ENCODE measurements at places on chromosomes 6 and 20.

- no peak overlapping the region for H3K27ac ChIP-seq
- H3K4me1 ChIP-seq = peaks cover 28% of the 10 kb centered on the region
- no peak for DNase-seq
Observed at GRCh38 chr6:154878871-154879491, 116.1 kb upstream of the TIAM2 start.

GRCh38 chr20:36491901-36492617 lies 49.3 kb upstream of the MYL9 start:
- H3K4me1 ChIP-seq = peaks cover 30% of the 10 kb centered on the region
- no peak for DNase-seq
- no peak overlapping the region for H3K4me3 ChIP-seq
- peaks cover 20% of the 10 kb centered on the region for H3K36me3 ChIP-seq
- H3K27ac ChIP-seq = peak overlapping the region; percentile 70

GRCh38 chr6:100300221-100300736 lies 164.4 kb downstream of the SIM1 start:
- H3K4me1 ChIP-seq = peaks cover 14% of the 10 kb centered on the region
- no peak overlapping the region for H3K27ac ChIP-seq
- no peak overlapping the region for H3K4me3 ChIP-seq

GRCh38 chr20:6711951-6712649 lies 55.4 kb upstream of the BMP2 start:
- no peak overlapping the region for H3K27ac ChIP-seq
- H3K27me3 ChIP-seq = no peaks in the 10 kb centered on the region
- no peaks in the 10 kb centered on the region for H3K36me3 ChIP-seq
- DNase-seq = no peak

- H3K27ac ChIP-seq = no peak overlapping the region
- H3K36me3 ChIP-seq = peaks cover 8% of the 10 kb centered on the region
- H3K4me1 ChIP-seq = peaks cover 28% of the 10 kb centered on the region
Observed at GRCh38 chr6:170134031-170134470, 156.8 kb downstream of the DLL1 start.

DNA sequence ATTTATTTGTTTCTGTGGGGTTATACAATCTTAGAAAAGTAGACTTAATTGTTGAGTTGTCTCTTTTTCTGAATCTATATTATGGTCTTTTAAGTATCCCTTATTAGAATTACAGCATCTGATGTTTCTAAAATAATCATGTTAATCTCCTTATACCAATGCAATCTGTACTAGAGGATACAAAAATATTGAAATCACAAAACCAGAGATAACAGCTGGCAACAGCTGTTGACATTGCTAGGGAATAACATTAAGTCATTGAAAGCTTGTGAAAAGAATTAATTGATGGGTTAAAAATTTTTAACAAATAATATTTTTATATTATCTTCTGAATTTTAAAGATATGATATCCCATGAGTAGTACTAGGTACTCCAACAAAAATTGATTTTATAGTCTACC lies 162.6 kb downstream of the COL19A1 start:
- H3K4me3 ChIP-seq = no peak overlapping the region
- no peaks in the 10 kb centered on the region for H3K4me1 ChIP-seq
- no peak overlapping the region for H3K27ac ChIP-seq
- peaks cover 6% of the 10 kb centered on the region for H3K27me3 ChIP-seq

GRCh38 chr6:39421383-39422225 lies 99.1 kb upstream of the KCNK16 start:
- no peak overlapping the region for H3K27ac ChIP-seq
- no peak for DNase-seq
- no peaks in the 10 kb centered on the region for H3K36me3 ChIP-seq
- no peaks in the 10 kb centered on the region for H3K4me1 ChIP-seq

DNA sequence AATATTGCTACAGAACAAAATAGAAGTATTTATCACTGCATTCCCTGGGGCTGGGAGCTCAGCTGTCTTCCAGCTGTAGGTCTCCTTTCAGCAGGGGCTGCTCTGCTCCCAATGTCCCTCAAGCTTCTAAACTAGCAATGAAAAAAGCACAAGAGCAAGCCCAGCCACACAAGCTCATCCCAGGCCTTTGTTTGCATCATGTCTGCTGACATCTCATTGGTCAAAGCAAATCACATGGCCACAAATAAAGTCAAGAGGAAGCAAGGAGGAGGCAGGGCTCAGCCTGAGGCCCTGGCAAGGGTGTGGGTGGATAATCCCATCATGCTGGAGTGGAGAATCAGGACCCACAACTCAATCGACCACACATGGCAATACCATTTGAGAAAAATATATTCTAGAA lies 2.2 kb upstream of the BFSP1 start:
- peaks cover 20% of the 10 kb centered on the region for H3K4me1 ChIP-seq
- DNase-seq = no peak
- H3K36me3 ChIP-seq = no peaks in the 10 kb centered on the region
- no peak overlapping the region for H3K4me3 ChIP-seq
- peaks cover 18% of the 10 kb centered on the region for H3K27me3 ChIP-seq

DNA sequence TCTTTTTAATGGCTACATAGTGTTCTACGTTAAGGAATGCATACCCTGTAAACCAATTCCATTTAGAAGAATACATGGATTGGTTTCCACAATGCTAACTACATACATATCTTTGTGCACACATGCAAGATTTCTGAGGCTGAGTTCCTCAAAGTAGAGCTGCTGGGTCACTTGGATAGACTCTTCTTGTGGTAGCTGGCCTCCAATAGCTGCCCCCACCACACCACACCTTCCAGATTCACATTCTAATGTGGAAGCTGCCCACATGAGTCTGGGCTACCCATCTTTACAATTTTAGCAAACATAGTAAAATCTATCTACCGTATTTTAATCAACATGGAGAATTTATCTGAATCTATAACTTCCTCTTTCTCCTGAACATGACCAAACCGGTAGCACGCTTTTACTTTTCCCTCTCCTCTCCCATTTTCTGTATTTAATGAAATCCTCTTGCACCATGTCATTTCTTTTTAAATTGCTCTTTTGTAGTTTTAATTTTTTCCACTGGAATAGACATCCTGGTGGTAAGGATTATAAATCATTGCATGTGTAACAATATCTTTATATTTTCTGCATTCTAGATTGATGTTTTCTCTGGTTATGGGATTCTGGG lies 74.7 kb upstream of the CITED2 start:
- H3K27me3 ChIP-seq = peaks cover under 1% of the 10 kb centered on the region
- no peak for DNase-seq
- H3K4me3 ChIP-seq = no peak overlapping the region

- no peak for DNase-seq
- no peaks in the 10 kb centered on the region for H3K27me3 ChIP-seq
- H3K36me3 ChIP-seq = peaks cover 18% of the 10 kb centered on the region
- no peak overlapping the region for H3K4me3 ChIP-seq
- no peak overlapping the region for H3K27ac ChIP-seq
- no peaks in the 10 kb centered on the region for H3K4me1 ChIP-seq
Observed at GRCh38 chr20:13041574-13042457, 33.0 kb downstream of the SPTLC3 start.

- H3K27me3 ChIP-seq = no peaks in the 10 kb centered on the region
- DNase-seq = no peak
- no peak overlapping the region for H3K27ac ChIP-seq
- H3K4me1 ChIP-seq = no peaks in the 10 kb centered on the region
Observed at GRCh38 chr6:82217018-82217586, 30.4 kb downstream of the IBTK start.

DNA sequence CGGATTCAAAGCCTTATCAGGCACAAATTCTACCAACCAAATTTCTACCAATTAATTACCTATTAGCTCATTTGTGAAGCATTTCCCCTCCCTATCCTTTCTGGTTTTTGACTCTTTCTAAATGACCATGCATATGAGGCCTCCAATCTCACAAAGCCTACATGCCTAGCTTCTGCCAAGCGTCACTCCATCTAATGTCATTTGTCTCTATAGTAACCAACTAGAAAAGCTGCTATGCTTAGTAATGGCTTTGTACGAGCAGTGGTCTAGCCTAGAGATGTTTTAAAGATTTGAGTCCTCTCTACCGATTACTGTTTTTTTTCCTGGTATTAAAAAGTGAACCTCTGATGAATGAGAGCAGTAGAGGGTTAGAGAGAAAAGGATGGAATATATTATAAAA lies 4.8 kb upstream of the ASF1A start:
- H3K27me3 ChIP-seq = peaks cover 4% of the 10 kb centered on the region
- H3K36me3 ChIP-seq = peaks cover 28% of the 10 kb centered on the region
- H3K27ac ChIP-seq = no peak overlapping the region
- H3K4me1 ChIP-seq = peaks cover 21% of the 10 kb centered on the region
- no peak overlapping the region for H3K4me3 ChIP-seq

GRCh38 chr6:86016567-86016966 lies 373.9 kb upstream of the SYNCRIP start:
- H3K27ac ChIP-seq = no peak overlapping the region
- no peak overlapping the region for H3K4me3 ChIP-seq
- peaks cover 5% of the 10 kb centered on the region for H3K4me1 ChIP-seq

GRCh38 chr20:43749734-43750294 lies 23.0 kb upstream of the GTSF1L start:
- H3K27ac ChIP-seq = no peak overlapping the region
- no peak overlapping the region for H3K4me3 ChIP-seq
- peaks cover 8% of the 10 kb centered on the region for H3K4me1 ChIP-seq
- peak; percentile 98 for DNase-seq
- peaks cover 21% of the 10 kb centered on the region for H3K27me3 ChIP-seq
- H3K36me3 ChIP-seq = no peaks in the 10 kb centered on the region

GRCh38 chr20:842547-842940 lies 9.0 kb downstream of the FAM110A start:
- H3K27ac ChIP-seq = no peak overlapping the region
- peaks cover 24% of the 10 kb centered on the region for H3K4me1 ChIP-seq
- DNase-seq = no peak
- peaks cover 7% of the 10 kb centered on the region for H3K36me3 ChIP-seq

DNA sequence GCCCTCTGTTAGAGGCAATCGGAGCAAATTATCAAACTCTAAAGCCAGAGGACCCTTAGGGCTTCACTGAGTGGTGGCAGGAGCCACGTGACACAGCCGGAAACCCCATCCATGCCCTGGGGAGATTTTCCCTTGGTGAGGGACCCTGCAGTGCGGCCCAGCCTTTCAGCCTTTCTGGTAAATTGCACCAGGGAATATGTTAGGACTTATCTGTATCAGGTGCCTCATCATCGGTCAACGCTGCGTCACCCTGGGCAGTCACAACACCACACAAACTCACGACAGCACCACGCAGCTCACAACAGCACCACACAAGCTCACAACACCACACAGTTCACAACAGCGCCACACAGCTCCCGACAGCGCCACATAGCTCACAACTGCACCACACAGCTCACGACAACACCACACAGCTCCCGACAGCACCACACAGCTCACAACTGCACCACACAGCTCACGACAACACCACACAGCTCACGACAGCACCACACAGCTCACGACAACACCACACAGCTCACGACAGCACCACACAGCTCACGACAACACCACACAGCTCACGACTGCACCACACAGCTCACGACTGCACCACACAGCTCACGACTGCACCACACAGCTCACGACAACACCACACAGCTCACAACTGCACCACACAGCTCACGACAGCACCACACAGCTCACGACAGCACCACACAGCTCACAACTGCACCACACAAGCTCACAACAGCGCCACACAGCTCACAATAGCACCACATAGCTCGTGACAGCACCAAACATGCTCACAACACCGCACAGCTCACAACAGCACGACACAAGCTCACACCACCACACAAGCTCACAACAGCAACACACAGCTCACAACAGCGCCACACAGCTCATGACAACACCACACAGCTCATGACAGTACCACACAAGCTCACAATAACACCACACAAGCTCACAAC lies 199.0 kb downstream of the DLL1 start:
- H3K27ac ChIP-seq = no peak overlapping the region
- no peak for DNase-seq
- no peaks in the 10 kb centered on the region for H3K36me3 ChIP-seq

GRCh38 chr6:158086504-158087223 lies 81.4 kb downstream of the SERAC1 start:
- H3K27me3 ChIP-seq = peaks cover 4% of the 10 kb centered on the region
- H3K27ac ChIP-seq = peak overlapping the region; percentile 49
- H3K4me3 ChIP-seq = no peak overlapping the region
- peaks cover 14% of the 10 kb centered on the region for H3K36me3 ChIP-seq
- no peak for DNase-seq

DNA sequence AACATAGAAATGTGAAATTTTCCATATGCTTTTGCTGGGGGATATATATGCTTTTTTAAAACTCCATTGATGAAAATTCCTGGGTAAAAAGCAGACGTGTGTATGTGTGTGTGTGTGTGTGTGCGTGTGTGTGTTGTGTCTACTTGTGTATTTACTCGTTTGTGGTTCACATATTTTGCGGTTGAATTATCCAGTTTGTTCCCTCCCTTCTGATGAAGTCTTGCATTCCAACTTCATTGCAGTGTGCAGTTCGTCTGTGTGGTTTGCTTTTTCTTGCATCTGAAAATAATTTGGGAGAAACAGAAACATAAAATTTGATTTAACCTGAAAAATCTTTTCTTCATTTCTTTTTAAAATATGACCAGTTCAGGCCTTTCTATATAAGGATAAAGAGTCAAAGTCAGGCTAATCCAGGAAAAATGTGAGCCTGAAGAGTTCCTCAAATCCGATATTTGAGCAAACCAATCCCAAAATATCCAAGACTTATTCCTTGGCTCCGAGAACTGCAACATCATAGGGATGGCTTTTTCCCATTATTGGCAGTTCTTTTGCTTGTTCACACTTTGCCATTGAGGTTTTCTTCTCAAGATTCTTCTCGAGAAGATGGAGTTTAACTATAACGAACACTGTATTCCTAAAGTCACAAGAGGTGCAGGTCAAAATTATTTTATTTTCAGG lies 202.2 kb upstream of the CCN2 start:
- peaks cover 7% of the 10 kb centered on the region for H3K27me3 ChIP-seq
- no peak for DNase-seq
- no peaks in the 10 kb centered on the region for H3K4me1 ChIP-seq
- H3K4me3 ChIP-seq = no peak overlapping the region

GRCh38 chr6:72620871-72621290 lies 983 bp upstream of the KCNQ5 start:
- peaks cover 44% of the 10 kb centered on the region for H3K27me3 ChIP-seq
- H3K27ac ChIP-seq = no peak overlapping the region
- DNase-seq = no peak
- peak overlapping the region; percentile 83 for H3K4me3 ChIP-seq
- H3K4me1 ChIP-seq = peaks cover 30% of the 10 kb centered on the region

DNA sequence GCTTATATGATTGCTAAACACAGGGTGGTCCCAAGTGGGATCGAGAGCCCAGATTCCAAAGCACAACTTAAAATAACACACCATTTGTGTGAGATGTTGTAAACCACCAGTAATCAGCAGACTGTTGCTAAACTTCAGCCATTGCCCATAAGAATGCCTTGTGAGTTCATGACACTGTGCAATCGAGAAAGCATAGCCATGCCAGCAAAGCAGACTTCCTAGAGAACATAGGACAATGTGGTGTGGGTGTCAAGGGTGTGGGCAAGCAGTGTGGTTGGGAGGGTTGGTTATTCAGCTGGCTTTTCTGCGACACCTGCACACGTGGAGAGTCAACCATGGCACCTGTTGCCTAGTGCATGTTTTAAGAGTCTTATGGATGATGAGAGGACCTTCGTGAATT lies 16.1 kb upstream of the CALHM6 start:
- peaks cover 34% of the 10 kb centered on the region for H3K4me1 ChIP-seq
- no peak for DNase-seq
- no peak overlapping the region for H3K4me3 ChIP-seq
- no peak overlapping the region for H3K27ac ChIP-seq
- no peaks in the 10 kb centered on the region for H3K27me3 ChIP-seq
- no peaks in the 10 kb centered on the region for H3K36me3 ChIP-seq
